ENCODE measurements at places on chromosomes 12 and 14.
A peak's percentile ranks its signal among the peaks of the same experiment; 100 is the strongest.

DNA sequence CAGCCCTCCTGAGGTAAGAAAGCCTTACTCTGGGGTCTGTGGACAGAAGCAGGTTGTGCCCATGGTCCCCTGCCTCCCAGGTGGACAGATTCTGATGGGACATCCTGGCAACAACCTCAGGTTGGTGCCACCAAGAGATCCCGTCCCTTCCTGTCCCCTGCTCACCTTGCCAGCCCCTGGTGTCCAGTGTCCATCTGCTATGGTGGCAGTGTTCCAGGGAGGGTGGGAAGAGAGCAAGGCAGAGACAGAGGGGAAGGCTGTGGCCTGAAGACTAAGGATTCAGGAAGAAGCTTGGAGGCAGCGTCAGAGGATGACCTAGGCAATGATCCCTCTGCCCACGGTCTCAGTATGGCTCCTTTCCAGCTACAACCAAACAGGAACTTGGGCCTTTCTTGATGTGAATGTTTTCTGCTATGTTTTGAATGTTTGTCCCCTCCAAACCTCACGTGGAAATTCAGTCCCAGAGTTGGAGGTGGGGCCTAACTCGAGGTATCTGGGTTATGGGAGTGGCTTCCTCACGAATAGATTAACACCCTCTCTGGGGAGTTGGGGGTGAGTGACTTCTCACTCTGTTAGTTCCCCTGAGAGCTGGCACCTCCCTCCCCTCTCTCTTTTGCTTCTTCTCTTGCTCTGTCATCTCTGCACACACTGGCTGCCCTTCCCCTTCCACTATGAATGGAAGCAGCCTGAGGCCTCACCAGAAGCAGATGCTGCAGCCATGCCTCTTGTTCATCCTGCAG, 26.9 kb downstream of the IQSEC3 start:
- DNase-seq = no peak

GRCh38 chr12:13390381-13390861, 193.9 kb downstream of the EMP1 start:
- peak; percentile 98 for DNase-seq

- DNase-seq = no peak
Observed at GRCh38 chr14:36493761-36494160, 26.3 kb downstream of the NKX2-1 start.

DNA sequence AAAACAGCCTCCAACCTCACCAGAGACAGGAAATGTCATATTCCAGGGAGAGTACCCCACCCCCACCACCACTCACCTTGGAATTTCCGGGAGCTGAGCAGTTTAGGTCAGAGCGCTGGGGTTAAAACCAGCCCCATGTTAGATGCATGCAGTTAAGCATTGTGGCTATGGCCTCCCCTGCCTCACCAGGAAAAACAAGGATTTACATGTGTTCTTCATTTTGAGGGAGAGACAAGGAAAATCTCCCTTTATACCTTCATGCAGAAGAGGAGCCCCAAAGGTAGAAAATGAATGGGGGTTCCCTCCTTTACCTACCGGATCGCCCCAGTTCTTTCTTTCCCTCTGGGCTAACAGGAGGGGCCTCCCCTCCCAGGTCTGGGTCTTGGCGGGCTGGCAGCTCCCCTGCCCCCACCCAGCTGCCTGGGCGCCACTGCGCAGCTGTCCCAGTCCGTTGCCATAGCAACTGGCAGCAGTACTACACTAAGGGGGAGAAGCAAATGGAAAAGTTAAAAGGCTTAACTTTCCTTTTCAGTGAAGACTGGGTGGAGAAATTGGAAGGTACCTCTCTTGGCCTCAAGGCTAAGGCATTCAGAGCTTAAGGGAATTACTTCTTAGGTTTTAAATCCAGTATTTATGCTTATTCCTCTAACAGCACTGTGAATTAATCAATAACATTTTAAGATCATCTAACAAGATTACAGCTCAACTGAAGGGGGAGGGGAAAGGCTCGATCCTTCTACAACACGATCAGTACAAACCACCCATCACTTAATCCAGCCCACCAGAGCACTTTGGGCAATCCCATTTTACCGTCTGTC, 20.5 kb downstream of the CBX5 start:
- DNase-seq = peak; percentile 94

Data from Daoy (cell line).